ENCODE measurements at places on chromosomes 7 and 10. TPM values are rescaled to one million over a fixed set of nuclear protein-coding genes. Genes with fewer than 3 reads are reported as not detected.

Gene NEUROD6
- not detected for total RNA-seq

Gene EN2
- 0.96 TPM for total RNA-seq

Gene CUBN
- 0.01 TPM for total RNA-seq

Gene ECHDC3
- total RNA-seq, result 9.2 TPM

Gene ATRNL1
- 0.20 TPM for total RNA-seq

Gene ARL5B
- 2.6 TPM for total RNA-seq

Gene VPS37D
- 2.6 TPM for total RNA-seq

Gene DEPP1
- total RNA-seq, result 1.4 TPM

Gene ALDH18A1
- total RNA-seq, result 48.7 TPM

Gene SLC13A1
- not detected for total RNA-seq

Gene CHST3
- 35.6 TPM for total RNA-seq

Gene C7orf57
- 0.20 TPM for total RNA-seq

Gene HOXA3
- total RNA-seq, result 9.6 TPM

Gene HILPDA
- 25.9 TPM for total RNA-seq

Gene CTTNBP2
- 0.61 TPM for total RNA-seq

Gene CTNNA3
- not detected for total RNA-seq

Gene NPY
- not detected for total RNA-seq

Gene RAPGEF5
- 0.18 TPM for total RNA-seq

Gene RET
- 0.59 TPM for total RNA-seq

Gene LRRD1
- total RNA-seq, result not detected

Gene SLIT1
- total RNA-seq, result 0.06 TPM

Gene PKD2L1
- total RNA-seq, result 0.06 TPM

Gene ODAD2
- not detected for total RNA-seq

All from A549 treated with ZK216348 at 1 μM for 4 hours (cell line).